Fibroblast of lung (primary cell): ENCODE measurements at places on chromosomes 7 and 10. TPM values are rescaled to one million over a fixed set of nuclear protein-coding genes. Genes with fewer than 3 reads are reported as not detected.

DNA sequence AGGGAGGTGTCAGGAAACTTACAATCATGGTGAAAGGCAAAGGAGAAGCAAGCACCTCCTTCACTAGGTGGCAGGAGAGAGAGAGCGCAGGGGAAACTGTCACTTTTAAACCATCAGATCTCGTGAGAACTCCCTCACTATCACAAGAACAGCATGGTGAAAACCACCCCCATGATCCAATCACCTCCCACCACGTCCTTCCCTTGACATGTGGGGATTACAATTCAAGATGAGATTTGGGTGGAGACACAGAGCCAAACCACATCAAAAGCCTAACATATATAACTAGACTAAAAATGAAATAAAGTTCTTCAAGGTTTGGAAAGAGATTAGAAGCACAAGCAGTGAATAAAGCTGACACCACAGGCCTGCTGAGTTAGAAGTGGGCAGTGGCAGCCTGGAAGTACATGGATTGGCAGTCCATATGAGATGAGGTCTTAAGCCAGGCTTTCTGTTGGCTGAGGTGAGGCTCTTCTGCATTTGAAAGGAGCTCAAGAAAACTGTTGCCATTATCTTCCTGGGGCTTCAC lies 96.4 kb upstream of the MDFIC start:
- no peak for DNase-seq
- peaks cover 4% of the 10 kb centered on the region for H3K4me1 ChIP-seq
- no peak overlapping the region for H3K27ac ChIP-seq
- no peaks in the 10 kb centered on the region for H3K27me3 ChIP-seq
- no peak overlapping the region for H3K4me3 ChIP-seq

DNA sequence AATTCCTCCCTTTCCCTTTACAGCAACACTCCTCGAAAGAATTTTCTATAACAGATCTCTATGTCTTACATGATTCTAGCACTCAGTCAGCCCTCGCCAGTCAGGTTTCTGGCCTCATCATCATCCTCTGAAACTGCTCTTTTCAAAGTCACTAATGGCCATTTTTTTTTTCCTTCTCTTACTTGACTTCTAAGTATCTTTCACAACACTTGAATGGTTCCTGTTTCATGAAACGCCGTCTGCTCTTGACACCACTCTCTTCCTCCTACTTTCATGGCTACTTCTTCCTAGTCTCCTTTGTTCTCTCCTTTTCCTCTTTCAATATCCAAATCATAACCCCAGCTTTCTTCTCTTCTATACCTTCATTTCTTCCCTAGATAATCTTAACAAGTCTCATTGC lies 100.5 kb upstream of the NRP1 start:
- no peaks in the 10 kb centered on the region for H3K27me3 ChIP-seq
- H3K4me3 ChIP-seq, result no peak overlapping the region
- no peaks in the 10 kb centered on the region for H3K4me1 ChIP-seq
- no peaks in the 10 kb centered on the region for H3K36me3 ChIP-seq

The SRRM3 gene
- 0.40 and 1.2 TPM in 2 replicates for polyA plus RNA-seq

- peaks cover 7% of the 10 kb centered on the region for H3K27me3 ChIP-seq
- H3K4me3 ChIP-seq, result no peak overlapping the region
- no peak overlapping the region for H3K27ac ChIP-seq
- no peak for DNase-seq
These were observed 1.2 kb downstream of the CALML5 start for GRCh38 chr10:5497948-5498730.

DNA sequence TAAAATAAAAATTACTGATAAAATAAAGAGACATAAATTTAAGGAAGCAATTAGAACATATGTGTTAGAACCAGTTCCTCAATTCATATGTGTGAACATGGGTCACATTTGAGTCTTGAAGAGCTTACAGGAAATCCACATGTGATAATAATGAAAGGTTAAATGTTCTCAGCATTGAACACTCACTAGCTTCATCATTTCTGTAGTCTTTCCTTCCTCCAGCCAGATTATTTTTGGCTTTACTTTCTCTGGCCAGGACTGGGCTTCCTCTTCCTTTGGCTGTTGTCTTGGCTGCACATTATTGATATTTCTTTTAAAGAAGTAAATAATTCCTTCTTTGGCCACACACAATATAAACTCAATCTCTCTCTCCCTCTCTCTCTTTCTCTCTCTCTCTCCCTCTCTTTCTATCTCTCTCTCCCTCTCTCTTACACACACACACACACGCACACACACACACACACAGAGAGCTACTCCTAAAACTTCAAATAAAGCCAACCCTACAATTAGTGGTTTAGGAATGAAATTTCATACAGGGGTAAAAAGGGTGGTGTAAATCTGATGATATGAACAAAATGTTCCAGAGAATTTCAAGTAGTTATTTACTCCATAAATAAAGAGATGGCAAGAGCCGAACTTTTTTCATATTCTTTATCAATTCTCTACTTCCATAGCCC lies 171.2 kb downstream of the REEP3 start:
- H3K27ac ChIP-seq, result no peak overlapping the region
- H3K27me3 ChIP-seq, result no peaks in the 10 kb centered on the region
- no peak for DNase-seq
- H3K36me3 ChIP-seq, result no peaks in the 10 kb centered on the region
- peaks cover 3% of the 10 kb centered on the region for H3K4me1 ChIP-seq

- peak; percentile 62 for DNase-seq
- H3K4me1 ChIP-seq, result no peaks in the 10 kb centered on the region
- H3K27me3 ChIP-seq, result no peaks in the 10 kb centered on the region
- no peak overlapping the region for H3K4me3 ChIP-seq
- peaks cover 4% of the 10 kb centered on the region for H3K36me3 ChIP-seq
- H3K27ac ChIP-seq, result no peak overlapping the region
These were observed 14.4 kb upstream of the WBP1L start for GRCh38 chr10:102729029-102730026.

DNA sequence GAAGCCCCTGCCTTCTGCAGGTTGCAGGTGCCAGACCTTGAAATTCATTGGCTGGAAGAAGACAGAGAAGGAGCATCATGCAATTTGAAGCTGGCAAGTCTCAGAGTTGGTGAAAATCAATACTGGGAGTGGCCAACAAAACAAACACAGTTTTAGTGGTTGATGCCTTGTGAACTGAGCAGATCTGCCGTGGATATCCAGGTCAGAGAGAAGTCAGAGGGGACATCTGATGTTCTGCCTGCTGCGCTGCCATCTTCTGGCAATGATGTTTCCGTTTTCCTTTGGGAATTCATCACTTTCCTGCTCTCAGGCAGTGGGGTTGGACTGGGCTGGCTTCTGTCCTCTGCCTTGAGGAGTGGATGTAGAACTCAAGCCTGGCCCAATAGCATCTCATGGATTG lies 132.0 kb downstream of the RPS24 start:
- no peak for DNase-seq
- no peak overlapping the region for H3K27ac ChIP-seq
- H3K4me3 ChIP-seq, result no peak overlapping the region
- H3K27me3 ChIP-seq, result no peaks in the 10 kb centered on the region
- no peaks in the 10 kb centered on the region for H3K36me3 ChIP-seq
- no peaks in the 10 kb centered on the region for H3K4me1 ChIP-seq

The HOXA4 gene
- polyA plus RNA-seq, result 2.4 and 3.6 TPM in 2 replicates

DNA sequence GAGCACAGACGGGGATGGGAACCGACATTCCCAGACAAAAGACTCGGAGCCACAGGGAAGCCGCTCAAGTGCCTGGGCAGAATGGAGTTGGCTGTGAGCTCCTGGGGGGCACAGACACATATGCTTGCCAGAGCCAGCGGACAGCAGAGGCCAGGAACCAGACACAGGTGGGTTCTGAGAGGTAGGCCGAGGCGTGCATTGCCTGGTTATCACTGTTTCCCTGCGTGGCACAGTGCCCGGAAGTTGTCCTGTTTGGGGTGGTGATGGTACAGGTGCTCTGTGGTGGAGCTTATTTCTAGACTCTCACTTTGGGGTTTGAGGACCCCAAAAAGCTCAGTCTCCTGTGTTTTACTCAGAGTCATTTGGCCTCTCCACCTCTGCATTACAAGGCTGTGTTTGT lies 2.5 kb downstream of the PALD1 start:
- no peak for DNase-seq
- peaks cover 29% of the 10 kb centered on the region for H3K27me3 ChIP-seq
- H3K4me3 ChIP-seq, result no peak overlapping the region
- H3K27ac ChIP-seq, result no peak overlapping the region
- H3K36me3 ChIP-seq, result no peaks in the 10 kb centered on the region

- H3K36me3 ChIP-seq, result peaks cover 35% of the 10 kb centered on the region
- peak; percentile 44 for DNase-seq
- no peak overlapping the region for H3K27ac ChIP-seq
- H3K27me3 ChIP-seq, result no peaks in the 10 kb centered on the region
These were observed 8.5 kb downstream of the ZDHHC16 start for GRCh38 chr10:97454330-97455036.

The RBM28 gene
- 22.9 and 24.3 TPM in 2 replicates for polyA plus RNA-seq

- H3K4me1 ChIP-seq, result no peaks in the 10 kb centered on the region
- peaks cover 3% of the 10 kb centered on the region for H3K27me3 ChIP-seq
- DNase-seq, result peak; percentile 31
- peak overlapping the region; percentile 22 for H3K4me3 ChIP-seq
These were observed 54.3 kb downstream of the BMS1 start for GRCh38 chr10:42836771-42837468.

GRCh38 chr7:32470871-32471270 lies 19.3 kb downstream of the LSM5 start:
- H3K27me3 ChIP-seq, result no peaks in the 10 kb centered on the region
- no peak overlapping the region for H3K4me3 ChIP-seq
- DNase-seq, result no peak
- H3K27ac ChIP-seq, result no peak overlapping the region
- no peaks in the 10 kb centered on the region for H3K4me1 ChIP-seq
- no peaks in the 10 kb centered on the region for H3K36me3 ChIP-seq

GRCh38 chr7:156374335-156374734 lies 266.2 kb upstream of the RNF32 start:
- no peak overlapping the region for H3K27ac ChIP-seq
- no peaks in the 10 kb centered on the region for H3K27me3 ChIP-seq
- H3K4me1 ChIP-seq, result no peaks in the 10 kb centered on the region
- no peak overlapping the region for H3K4me3 ChIP-seq
- no peak for DNase-seq

DNA sequence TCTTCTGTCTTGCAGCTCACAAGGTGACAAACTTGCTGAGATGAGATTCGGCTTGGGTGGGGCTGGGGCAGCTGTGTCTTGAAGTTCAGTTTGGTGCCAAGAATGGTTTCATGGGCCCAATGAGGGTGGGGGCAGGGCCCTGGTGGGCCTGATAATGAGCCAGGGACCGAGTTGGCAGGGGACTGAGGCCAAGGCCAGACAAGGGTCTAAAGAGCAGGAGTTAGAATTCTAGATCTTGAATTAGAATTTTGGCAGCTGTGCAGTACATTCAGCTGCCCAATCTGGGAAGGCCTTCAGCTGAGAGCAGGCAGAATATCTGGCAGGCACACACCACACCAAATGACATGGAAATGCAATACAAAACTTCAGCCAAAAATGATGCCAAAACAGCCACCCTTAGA lies 1.5 kb upstream of the JAZF1 start:
- no peaks in the 10 kb centered on the region for H3K36me3 ChIP-seq
- no peak overlapping the region for H3K27ac ChIP-seq
- no peaks in the 10 kb centered on the region for H3K27me3 ChIP-seq

DNA sequence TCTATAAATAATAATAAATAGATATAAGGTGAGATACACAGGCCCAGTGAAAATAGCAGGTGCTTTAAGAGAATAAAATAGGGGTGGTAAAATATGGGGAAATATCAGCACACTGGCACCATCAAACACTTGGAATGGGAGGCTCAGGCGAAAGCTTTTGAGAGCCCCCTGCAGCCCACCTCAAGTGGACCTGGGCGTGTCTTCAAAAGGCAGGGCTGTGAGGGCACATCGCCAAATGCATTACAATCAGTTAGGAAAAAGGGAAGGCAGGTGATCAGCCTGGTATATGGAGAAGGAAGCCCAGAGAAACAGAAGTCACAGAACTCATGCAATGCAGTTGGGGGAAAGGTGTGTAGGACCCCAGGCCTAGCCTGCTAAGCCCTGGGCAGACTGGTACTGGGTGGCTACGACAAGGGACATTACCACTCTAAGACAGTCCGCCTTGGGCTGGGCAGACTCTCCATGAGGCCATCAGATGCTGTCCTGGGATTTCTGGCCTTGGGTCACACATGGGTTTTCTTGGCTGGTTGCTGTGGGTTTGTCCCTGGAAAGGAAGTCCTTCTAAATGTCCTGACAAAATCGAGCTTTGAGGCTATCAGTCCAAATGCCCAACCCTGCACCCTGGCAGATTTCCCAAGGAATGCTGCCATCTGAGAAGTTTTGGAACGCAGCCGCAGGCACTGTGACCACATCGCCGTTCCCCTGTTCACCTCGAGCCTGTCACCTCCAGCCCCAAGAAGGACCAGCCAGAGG lies 330.6 kb downstream of the GRID1 start:
- H3K27me3 ChIP-seq, result no peaks in the 10 kb centered on the region
- H3K27ac ChIP-seq, result no peak overlapping the region
- H3K36me3 ChIP-seq, result no peaks in the 10 kb centered on the region
- H3K4me3 ChIP-seq, result no peak overlapping the region
- H3K4me1 ChIP-seq, result no peaks in the 10 kb centered on the region

GRCh38 chr7:105719919-105720318 lies 138.6 kb upstream of the EFCAB10 start:
- no peaks in the 10 kb centered on the region for H3K4me1 ChIP-seq
- no peak overlapping the region for H3K4me3 ChIP-seq
- DNase-seq, result no peak
- no peak overlapping the region for H3K27ac ChIP-seq
- H3K36me3 ChIP-seq, result no peaks in the 10 kb centered on the region

DNA sequence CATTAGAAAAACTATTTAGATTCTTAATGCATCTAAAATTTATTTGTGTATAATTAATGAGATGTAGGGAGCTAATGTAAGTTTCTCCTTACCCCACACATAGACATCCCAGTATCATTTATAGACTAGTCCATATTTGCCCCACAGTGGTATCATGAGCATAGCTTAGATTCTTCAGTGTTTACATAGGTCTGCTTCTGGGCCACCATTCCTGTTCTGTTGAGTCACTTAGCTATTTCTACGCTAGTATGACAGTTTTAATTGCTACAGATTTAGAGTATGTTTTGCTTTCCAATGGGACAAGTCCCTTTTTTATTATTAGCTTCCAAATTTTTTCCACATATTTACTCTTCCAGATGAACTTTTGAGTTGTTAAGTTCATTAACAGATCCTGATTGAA lies 69.4 kb downstream of the MCMBP start:
- no peak overlapping the region for H3K4me3 ChIP-seq
- no peak overlapping the region for H3K27ac ChIP-seq
- H3K36me3 ChIP-seq, result no peaks in the 10 kb centered on the region
- peak; percentile 39 for DNase-seq
- H3K27me3 ChIP-seq, result no peaks in the 10 kb centered on the region
